Hypothalamus (tissue), 51 donors: ENCODE measurements at places on chromosomes 6 and 20.

GRCh38 chr20:8271727-8272126 lies 139.7 kb downstream of the PLCB1 start:
- DNase-seq, result no peak

DNA sequence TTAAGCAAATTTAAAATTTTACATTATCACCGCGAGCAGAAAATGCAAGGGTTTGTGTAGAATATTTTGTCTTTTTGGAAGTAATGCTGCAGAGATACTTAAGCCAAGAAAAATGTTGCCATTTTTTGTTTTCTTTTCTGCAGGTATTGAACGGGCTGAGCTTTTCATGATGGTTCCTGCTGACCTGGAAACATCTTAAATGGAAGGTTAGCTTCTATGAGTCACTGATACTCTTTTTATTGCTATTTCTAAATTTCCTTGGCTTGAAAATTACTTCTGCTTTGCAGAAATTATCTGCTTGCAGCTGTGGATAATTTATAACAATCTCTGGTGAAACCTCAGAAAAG lies 12.7 kb downstream of the SYTL3 start:
- DNase-seq, result no peak

GRCh38 chr20:57679113-57679512 lies 30.7 kb downstream of the PMEPA1 start:
- DNase-seq, result no peak

DNA sequence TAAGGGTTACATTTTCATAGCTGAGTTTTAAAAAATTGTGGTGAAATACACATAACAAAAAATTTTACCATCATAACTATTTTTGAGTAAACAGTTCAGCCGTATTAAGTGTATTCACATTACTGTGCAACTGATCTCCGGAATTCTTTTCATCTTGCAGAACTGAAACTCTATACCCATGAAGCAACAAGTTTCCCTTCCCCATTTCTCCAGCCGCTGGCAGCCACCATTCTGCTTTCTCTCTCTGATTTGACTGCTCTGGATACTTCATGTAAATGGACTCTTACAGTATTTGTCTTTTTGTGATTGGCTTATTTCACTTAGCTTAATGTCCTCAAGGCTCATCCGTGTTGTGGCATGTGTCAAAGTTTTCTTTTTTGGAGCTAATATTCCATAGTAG lies 341.6 kb downstream of the QKI start:
- DNase-seq, result no peak

DNA sequence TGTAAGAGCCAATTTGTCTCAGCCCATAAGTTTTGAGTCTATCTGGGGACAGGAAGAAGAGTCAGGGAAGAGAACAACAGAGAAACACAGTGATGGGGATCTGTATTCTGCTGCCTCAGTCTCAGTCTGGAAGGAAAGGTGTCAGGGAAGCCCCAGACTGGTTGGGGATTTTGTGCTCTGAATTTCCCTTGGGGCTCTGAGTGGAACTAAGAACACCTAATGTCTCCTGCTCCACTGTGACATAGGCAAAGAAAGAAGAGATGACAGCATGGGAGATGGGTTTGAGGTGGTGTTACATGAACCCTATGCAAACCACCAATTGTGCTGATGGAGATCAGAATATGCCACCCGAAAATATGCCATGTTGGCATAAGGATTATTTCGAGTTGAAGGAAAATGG lies 139.5 kb upstream of the MYLIP start:
- DNase-seq, result no peak

DNA sequence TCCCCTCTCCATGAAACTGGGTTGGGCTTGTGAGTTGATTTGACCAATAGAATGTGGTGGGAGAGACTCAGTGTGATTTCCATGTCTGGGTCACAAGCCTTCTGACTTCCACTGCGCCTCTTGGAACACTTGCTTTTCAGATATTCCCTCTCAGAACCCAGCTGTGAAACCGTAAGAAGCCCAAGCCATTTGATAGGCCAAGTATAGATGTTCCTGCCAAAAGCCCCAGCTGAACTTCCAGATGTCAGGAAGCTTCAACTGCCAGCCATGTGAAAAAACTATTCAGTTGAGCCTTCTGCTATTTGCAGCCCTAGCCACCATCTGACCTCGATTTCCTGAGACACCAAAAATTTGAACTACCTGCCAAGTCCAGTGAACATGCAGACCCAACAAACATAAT lies 387.8 kb upstream of the GJE1 start:
- no peak for DNase-seq

DNA sequence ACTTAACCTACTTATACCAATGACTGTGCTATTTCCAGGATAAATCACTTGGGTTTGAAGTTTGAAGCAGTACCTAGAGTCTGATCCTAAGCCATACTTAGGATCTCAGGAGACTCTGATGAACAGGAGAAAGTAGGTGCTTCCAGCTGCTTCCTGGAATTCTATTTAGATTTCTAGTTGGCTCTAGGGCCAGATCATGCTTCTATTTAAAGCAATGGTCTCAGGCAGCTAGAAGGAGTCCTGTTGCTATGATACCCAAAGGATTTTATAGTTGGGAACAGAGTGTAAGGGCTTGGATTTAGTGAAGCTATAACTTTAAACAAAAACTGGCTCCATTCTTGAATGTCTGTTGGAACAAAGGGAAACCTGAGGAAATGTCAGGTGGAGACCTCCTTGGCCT lies 52.4 kb upstream of the TINAG start:
- DNase-seq, result no peak

DNA sequence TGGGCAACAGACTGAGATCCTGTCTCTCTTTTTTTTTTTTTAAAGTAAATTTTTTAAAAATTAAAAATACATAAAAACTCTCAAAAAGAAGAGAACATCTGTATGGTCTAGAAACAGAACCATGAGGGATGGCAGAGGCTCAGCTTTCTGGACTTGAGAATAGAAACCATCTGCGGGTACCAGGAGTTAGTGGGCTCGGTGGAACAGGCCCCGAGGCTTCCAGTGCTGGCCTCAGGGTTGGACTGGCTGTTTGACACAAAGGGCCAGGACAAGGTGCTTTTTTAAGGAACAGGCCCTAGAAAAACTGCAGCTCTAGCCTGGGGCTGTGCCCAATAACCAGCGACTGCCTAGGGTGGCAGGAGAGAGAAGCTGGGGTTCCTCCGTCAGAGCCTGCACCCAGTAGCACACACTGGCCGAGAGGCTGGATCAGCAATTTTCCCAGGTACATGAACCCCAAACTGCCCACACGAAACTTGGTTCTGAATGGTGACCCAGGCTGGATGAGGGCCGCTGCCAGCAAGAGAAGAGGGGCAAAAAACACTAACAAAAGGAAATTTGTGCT lies 131.0 kb upstream of the OLIG3 start:
- no peak for DNase-seq
